ENCODE measurements at places on chromosomes 4 and X. TPM values are rescaled to one million over a fixed set of nuclear protein-coding genes. Genes with fewer than 3 reads are reported as not detected.

Gene RGN
- 13.9 TPM for polyA plus RNA-seq

DNA sequence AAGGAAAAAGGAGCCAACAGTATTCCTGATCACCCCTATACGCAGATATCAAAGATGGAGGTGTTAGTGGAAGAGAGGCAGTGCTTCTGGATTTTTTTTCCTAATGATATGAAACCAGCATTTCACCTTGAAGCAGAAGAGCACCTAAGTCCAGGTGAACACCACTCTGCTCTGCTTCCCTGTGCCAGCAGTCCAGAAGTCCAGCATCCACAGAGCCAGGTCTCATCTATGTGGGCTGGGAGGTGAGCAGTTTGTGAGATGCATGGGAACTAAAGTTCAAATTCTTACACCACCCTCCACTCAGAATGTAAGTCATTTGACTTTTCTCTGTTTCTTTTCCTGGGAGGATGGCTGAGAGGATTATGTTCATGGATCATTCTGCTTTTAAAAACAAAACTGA is 202.6 kb downstream of the RELL1 start:
- no peak for DNase-seq

GRCh38 chr4:101357751-101358150 is 10.4 kb upstream of the PPP3CA start:
- DNase-seq: no peak

DNA sequence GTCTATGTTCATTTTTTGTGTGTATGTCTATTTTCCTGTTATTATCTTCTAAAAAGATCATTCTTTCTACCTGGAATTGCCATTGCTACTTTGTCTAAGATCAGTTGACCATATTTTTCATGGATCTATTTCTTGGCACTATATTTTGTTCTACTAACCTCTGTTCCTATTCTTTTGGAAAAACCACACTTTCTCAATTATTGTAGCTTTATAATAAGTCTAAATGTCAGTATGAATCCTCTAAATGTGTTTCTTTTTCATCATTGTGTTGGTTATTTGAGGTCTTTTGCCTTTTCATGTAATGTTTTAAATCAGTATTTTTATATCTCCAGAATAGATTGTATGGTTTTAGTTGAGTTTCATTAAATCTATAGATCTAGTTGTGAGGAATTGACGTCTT is 798.3 kb downstream of the FAT4 start:
- DNase-seq: no peak

DNA sequence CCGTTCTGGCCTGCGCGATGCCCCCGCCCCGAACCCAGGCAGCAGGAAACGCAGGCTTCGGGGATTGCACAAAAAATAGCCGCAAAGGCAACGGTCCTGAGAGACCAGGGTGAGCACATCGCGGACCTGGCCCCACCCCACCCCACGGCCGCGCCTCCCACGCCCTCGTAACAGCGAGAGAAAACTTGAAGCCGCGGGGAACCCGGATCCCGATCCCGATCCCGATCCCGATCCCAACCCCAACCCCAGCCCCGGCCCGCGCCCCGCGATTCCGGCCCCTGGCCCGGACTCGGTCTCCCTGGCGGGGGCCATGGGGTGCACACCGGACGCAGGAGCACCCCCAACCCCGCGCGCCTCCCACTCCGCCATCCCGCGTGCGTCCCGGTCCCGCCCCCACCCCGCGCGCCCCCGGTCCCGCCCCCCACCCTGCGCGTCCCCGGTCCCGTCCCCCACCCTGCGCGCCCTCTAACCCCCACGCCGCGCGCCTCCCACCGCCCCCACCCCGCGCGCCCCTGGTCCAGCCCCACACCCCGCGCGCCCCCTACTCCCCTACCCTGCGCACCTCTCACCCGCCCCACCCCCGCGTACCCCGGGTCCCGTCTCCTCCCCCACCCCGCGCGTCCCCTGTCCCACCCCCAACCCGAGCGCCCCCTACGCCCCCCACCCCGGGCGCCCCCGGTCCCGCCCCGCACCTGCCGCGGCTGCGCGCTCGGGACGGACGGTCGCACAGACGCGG is 29.0 kb downstream of the NOP14 start:
- DNase-seq: no peak

DNA sequence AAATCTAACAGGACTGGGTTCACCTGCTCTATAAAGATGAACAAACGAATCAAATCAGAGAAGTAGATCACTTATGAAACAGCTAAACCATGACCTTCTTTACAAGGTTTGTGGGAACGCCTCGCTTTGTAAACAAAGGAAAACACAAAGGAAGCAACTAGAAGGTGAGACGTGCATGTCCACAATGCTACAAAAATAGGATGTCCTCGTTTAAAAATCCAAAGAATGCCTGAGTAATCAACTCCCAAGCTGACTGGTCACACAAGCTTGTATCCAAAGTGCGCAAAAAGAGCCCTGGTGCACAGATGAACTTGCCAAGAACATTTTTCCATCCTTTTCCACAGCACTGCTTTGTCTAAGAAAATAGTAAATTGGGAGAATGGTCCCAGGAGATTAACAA is 6.3 kb upstream of the SH3KBP1 start:
- DNase-seq: no peak

DNA sequence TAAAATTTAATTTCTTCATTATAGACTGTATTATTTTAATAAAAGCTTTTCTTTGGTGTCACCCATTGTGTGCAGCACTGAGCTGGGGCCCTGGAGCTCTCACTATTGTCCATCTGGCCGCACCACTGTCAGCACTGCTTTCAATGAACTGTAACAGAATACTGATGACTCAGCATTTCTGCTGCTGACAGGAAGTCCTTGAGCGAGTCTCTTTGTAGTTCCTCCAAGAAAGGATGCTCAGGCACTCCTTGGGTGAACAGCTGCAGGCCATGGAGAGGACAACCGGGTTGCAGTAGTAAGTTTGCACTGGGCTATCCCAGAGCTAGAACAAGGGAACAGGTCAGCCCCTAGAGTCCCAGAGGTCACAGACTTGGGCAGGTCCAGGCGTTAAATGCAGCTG is 81.6 kb downstream of the SORBS2 start:
- no peak for DNase-seq

GRCh38 chrX:63426519-63426918 is 75.4 kb upstream of the SPIN4 start:
- no peak for DNase-seq

DNA sequence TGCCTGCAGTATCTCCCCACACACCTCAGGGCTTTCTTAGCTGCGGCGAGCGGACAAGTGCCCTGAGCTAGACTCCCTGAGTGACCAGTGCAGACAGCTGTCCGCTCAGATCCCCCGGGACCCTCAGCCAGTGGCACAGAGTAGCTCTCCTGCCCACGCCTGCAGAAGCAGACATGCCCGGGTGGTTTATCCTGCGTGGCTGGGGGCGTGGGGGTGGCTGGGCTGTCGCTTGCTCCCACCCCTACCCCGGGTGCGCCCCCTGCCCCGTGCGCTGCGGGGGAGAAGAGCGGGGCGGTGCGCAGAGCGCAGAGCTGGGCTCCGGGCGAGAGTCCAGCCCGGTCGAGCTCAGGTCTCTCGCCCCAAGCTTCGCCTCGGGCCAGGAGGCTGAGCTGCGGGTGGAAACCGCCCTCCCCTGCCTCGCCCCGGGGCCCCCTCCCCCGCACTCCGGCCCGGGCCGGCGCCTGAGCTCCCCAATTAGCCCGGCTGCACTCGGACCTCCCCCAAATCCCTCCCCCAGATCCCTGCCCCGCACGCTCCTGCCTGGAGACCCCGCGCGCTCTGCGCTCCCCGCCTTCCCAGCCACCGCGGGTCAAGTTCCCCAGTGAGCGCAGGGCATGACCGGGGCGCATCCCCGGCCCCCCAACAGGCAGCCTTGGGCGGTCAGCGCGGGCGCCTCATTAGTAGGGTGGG is 11.7 kb upstream of the SHOX start:
- DNase-seq: no peak

- DNase-seq: no peak
These were observed 6.3 kb upstream of the FGFR3 start for GRCh38 chr4:1786544-1787362.

DNA sequence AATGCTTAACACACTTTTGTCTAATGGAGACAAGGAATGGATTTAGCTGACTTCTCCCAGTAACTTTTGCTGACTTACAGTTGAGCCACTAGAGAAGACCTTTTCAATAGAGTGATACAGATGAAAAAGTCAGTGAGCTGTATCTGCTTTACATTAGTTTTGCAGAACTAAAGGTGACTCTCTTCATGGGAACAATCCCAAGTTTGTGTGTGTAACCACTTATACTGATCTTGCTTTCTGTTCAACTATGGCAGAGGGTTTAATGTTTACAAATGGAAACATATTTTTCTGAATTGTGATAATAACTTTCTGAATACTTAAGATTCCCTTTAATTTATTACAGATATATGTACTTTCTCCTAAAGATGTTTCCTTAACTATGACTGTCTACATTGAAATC is 182.6 kb upstream of the PUDP start:
- DNase-seq: no peak

GRCh38 chr4:48195374-48195773 is 61.3 kb upstream of the TXK start:
- DNase-seq: no peak

Measured in right lung (tissue), 10 donors.